ENCODE measurements at places on chromosomes 7 and 10. TPM values are rescaled to one million over a fixed set of nuclear protein-coding genes. Genes with fewer than 3 reads are reported as not detected.

OR6B1 gene
- not detected for polyA plus RNA-seq

GRCh38 chr10:70774810-70775678, 10.1 kb downstream of the TBATA start:
- DNase-seq, result no peak

- DNase-seq, result no peak
These were observed 54.7 kb upstream of the AFAP1L2 start for GRCh38 chr10:114458955-114459354.

UCMA gene
- polyA plus RNA-seq, result not detected

- DNase-seq, result no peak
These were observed 2.8 kb downstream of the PILRA start for GRCh38 chr7:100376066-100376465.

GRCh38 chr10:13642293-13642692, 55.5 kb downstream of the PRPF18 start:
- no peak for DNase-seq

Data from renal pelvis (tissue), 12 donors.